Activated B cell treated with CpG ODN at 0.5 μM for 24 hours (primary cell): ENCODE measurements at places on chromosomes 4 and X. TPM values are rescaled to one million over a fixed set of nuclear protein-coding genes. Genes with fewer than 3 reads are reported as not detected.

The SLC26A1 gene
- total RNA-seq = 0.15 TPM in 1 of 2 replicates, not detected in the other

The WAS gene
- total RNA-seq = 101 and 102 TPM in 2 replicates

The ZCCHC18 gene
- 2.2 and 3.4 TPM in 2 replicates for total RNA-seq

The GPR50 gene
- not detected in 2 replicates for total RNA-seq

The GIMD1 gene
- total RNA-seq = not detected in 2 replicates

The STPG2 gene
- total RNA-seq = 0.37 and 0.69 TPM in 2 replicates

The ATOH1 gene
- total RNA-seq = not detected in 2 replicates
